ENCODE measurements at places on chromosomes 13 and 19.

GRCh38 chr13:41563984-41564365 is 106.6 kb downstream of the RGCC start:
- DNase-seq, result no peak

- DNase-seq, result no peak
These were observed 41.0 kb upstream of the USP29 start for GRCh38 chr19:57078802-57079201.

- no peak for DNase-seq
These were observed 73.6 kb downstream of the COG3 start for GRCh38 chr13:45538382-45538781.

DNA sequence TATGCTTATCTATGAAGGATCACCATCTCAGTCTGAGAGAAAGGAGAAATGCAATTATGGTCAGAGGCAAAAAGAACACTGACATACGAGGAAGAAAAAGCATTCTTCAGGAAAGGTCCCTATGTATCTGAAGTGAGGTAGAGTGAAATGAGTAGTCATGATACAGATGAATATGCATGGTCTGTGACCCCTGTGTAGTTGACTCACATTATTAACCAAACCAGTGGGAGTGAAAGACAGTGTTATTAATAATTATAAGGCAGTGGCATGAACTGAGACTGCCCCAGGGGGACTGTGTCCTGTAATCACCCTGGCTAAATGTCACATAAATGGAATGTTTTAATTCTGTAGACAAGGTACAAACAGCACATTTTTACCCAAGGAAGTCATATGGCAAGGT is 1320.2 kb upstream of the PCDH9 start:
- no peak for DNase-seq

- no peak for DNase-seq
These were observed 193.9 kb upstream of the RNF113B start for GRCh38 chr13:98370806-98371515.

All from NCI-H1417 treated with DMSO at 0.1 percent for 48 hours (cell line).